NCI-H1048 (cell line): ENCODE measurements at places on chromosomes 5 and 9.

DNA sequence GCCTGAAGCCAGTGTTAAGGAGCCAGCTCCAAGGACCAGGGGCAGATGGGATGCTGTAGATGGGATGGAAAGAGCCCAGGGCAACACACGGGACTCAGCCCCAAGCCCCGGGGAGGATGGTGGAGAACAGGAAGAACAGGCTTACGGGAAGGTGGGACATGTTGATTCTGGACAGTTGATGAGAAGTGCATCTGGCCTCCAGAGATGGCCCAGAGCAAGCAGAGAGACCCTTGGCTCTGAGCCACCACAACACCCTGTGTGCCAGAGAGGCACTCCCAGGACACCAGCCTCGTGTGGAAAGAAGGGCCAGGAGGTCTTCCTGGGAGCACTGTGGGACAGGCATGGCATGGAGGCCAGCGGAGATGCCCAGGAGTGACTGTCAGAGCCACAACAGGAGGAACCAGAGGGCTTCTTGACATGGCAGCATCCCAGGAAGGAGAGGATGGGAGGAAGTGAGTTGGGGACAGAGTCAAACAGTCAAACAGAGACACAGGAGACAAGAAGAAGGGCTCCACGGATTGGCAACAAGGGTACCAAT lies 156.3 kb upstream of the MVB12B start:
- no peak for DNase-seq

GRCh38 chr9:89254773-89255125 lies 56.2 kb upstream of the CKS2 start:
- DNase-seq: no peak

DNA sequence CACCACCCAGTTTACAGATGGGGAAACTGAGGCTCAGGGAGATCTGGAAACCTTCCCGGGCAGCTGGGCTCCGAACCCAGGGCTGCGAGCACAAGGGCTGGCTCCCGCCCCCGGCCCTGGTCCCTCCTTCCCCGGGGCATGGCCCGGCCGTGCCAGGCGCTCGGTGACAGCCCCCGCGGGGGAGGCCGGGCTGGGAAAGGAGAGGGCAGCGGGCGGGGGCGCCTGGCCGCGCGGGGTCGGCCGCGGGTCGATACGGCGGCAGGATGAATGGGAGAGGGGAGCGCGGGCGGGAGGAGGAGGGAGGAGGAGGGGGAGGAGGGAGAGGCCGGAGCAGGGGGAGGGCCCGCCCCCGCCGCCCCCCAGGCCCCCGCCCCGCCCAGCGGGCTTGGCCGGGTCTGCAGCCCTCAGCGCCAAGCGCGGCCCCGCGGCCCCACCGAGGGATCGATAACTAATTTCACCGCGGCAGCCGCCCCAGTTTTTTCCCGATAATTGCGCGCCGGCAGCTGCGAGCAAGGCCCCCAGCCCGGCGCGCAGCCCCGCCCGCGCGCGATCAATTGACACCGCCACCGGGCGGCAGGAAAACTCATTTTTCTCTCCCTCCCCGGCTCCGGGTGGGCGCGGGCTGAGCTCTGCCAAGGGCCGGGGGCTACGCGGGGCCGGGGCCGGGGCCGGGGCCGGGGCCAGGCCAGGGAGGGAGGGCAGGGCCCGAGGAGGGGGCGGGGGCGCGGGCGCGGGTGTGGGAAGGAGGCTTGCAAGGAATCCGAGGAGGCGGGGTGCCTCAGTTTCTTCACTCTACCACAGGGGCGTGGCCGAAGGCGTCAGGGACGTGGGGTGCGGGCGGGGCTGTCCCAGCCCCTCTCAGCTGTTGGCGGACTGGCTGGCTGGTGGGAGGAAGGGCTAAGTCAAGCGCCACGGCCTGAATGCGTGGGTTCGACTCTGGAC lies 52.1 kb downstream of the C9orf50 start:
- DNase-seq: no peak

DNA sequence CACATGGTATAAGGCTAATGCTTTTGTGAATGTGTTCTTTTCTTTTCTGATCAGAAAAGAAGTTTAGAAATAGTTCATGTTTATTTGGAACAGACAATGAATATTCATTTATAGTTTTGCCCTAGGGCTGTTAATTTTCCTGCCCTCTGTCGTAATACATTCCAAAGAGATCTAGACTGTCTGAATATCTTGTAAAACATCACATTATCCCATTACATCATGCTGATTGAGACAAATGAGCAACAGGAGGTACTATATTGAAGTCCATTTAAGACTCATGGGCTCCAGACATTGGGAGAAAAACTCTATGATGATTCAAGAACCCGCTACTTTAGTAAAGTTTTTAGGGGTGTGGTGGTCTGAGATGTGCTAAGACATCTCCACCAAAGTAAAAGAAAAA lies 121.2 kb upstream of the MAP1B start:
- DNase-seq: no peak

DNA sequence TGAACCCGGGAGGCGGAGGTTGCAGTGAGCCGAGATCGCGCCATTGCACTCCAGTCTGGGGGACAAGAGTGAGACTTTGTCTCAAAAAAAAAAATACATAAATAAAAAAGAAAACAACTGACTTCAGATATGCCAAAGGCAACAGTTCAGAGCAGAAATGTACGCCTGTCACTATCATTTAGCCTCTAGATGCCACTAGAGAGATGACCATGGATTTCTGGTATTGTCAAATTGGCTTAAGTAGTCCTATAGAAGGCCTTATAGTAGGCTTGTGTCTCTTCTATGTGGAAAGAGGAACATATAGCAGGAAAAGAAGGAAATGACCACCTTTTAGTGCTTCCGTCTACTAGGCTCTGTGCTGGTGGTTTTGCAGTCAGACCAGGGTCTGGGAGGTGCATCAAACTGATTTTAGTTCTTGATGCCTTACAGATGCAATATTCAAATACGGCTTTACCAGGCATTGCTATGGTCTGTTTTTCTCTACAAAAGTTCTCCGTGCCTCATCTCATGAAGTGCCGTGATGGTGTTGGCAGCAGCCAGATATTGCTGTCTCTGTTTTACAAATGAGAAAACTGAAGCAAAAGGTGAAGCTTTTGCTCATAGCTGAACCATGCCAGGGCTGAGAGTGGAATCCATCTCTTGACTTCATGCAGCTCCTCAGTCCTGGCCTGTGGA lies 17.2 kb downstream of the AGXT2 start:
- no peak for DNase-seq

GRCh38 chr9:16524078-16524477 lies 346.4 kb downstream of the BNC2 start:
- no peak for DNase-seq

DNA sequence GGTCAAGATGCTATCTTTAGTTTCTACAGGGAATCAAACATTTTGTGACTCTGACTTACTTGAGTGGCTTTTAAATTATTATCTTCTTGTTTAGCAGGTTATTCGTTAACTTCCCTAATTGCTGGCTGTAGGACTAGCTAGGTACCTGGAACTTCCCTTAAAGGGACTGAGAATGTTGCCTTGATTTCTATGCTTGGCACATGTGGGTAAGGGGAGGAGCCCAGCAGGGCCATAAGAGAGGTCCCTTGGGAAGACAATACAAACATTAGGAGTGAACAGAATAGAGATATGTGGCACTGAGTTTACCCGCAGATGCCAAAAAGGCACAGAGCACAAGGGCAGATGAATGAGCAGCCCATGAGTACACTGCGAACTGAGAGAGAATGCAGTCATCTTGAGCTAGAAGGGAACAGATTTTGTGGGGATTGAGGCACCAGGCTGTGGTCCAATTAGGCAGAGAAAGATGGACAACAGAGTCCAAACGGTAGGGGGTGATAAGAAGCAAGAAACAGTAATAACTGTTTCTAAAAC lies 9.8 kb downstream of the CKMT2 start:
- no peak for DNase-seq

DNA sequence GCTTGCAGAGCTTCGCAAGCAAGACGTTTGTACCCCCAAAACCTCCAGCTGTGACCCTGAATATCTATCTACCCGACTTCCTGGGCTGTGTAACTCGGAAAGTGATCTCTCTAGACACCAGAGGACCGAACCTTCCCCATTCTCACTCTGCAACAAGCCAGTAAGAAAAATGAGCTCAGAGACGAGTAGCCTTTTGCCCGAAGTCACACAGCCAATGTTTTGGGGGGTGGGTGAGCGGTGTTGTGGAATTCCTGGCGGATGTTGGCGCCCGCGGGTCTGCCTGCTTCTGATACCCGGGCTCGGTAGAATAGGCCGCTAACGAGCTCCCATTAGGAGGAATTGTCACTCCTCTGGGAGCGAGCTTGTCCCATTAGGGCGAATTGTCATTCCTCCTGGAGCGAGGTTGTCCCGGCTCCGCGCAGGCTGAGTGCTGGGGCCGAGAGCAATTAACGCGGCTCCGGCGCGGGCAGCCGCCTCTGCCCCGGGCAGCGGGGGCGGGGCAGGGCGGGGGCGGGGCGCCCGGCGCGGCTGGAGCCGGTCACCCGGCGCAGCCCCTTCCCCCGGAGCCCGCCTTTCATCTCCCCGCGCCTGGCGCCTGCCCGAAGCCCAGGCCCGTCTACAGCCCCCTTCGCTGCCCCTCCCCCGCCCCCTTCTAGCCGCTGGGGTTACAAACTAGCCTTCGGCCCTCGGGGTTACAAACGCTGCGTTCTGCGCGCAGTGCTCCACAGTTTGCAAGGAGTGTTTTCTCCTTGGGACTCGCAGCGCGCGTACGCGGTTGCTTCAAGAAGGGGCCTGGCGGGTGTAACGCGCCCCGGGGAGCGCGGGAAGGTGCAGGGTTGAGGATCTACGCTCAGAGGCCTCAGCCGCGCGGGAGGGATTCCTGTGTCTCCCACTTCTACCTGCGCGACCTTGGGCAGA lies 3.5 kb upstream of the MSX2 start:
- DNase-seq: no peak

- no peak for DNase-seq
These were observed 792 bp downstream of the NTMT1 start for GRCh38 chr9:129626625-129627284.

GRCh38 chr9:30078195-30078594 lies 2306.2 kb upstream of the ACO1 start:
- DNase-seq: no peak

GRCh38 chr5:154418344-154418820 lies 27.4 kb upstream of the SAP30L start:
- no peak for DNase-seq

- DNase-seq: no peak
These were observed 127.1 kb upstream of the ITGA1 start for GRCh38 chr5:52660621-52661020.

- no peak for DNase-seq
These were observed 46.4 kb upstream of the MEF2C start for GRCh38 chr5:88929385-88929784.

DNA sequence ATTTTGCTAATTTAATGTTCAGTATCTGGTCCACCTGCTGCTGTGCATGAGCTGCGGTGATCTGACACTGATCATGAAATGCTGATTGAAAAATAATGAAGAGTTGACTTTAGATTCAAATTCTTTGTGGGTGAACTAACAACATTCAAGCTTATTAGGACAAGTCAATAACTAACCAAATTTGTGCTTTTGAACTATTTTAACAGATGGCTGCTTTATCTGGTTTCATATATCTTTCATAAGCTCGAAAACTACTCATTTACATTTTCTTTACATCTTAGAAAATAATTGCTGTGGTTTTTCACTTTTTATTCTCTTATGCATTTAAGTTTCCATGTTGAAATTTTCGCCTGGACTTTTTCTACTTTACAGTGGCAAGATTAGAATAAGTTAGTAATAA lies 274.8 kb upstream of the CCNG1 start:
- DNase-seq: no peak

DNA sequence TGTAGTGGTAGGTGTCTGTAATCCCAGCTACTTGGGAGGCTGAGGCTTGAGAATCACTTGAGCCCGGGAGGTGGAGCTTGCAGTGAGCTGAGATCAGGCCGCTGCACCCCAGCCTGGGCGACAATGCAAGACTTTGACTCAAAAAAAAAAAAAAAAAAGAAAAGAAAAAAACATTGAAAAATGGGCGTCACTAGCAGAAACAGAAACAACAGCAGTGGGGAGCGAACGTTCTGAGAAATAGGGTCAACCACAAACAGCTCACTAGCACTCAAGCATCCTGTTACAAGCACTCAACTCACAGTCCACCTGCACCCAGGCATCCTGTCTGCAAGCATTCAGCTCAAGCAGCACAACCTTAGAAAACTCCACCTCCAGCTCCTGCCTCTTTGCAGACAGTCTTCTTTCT lies 17.2 kb downstream of the TRIM14 start:
- DNase-seq: no peak

GRCh38 chr9:31916591-31917241 lies 467.7 kb upstream of the ACO1 start:
- DNase-seq: no peak

GRCh38 chr9:6620353-6620752 lies 25.2 kb downstream of the GLDC start:
- no peak for DNase-seq

DNA sequence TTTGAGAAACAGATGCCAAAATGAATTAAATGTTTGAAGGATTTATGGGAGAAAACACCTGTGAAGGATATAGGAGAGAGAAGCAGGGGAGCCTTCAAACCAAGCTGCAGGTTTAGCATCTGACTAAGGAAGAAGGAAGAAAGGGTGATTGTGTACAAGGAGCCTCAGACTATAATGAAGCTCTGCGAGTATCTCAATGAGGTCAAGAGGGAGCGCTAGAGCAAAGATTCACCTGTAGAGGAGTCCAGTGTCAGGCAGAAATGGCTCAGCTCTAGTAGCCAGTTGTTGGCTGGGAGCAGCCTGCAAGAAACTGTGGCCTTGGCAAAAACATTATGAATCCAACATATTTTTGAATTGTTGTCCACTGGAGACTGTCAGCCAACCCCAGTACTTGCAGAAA lies 20.0 kb upstream of the GHR start:
- no peak for DNase-seq

- DNase-seq: no peak
These were observed 163.4 kb upstream of the ITGA1 start for GRCh38 chr5:52624291-52624690.
